Left forelimb (tissue), 1 donor: ENCODE measurements at places on chromosomes 12 and 14.

DNA sequence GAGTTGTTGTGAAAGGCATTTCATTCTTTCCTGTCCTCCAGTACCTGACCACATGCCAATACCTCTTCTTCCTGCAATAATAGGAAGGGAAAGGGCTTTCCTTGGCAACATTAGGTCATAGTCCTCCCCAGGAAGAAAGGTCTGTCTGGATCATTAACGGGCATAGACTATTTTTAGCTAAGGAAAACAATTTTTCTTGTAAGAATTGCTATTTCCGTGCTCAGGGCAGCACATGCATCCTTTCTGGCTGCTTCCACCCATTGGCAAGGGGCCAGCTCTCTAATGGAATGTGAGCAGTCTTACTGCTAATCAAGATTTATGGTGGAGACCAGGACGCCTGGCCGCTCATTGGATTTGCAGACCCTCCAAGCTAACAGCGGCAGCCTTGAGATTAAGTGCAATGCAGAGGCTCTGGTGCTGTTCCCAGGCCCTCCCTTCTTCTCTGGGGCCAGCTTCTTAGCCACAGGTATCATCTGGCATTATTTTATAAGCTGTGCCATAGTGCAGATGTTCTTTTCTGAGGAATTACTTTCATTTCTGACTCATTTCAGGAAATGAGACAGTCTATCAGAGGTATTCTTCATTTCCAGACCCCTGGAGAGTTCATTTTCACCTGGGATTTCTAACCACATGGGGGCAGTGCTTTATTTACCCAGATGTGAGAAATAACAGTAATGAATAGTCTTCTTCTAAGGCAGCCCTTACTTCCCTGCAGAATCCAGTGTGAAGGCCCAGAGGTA lies 52.9 kb downstream of the ANO6 start:
- DNase-seq, result peak; percentile 73

DNA sequence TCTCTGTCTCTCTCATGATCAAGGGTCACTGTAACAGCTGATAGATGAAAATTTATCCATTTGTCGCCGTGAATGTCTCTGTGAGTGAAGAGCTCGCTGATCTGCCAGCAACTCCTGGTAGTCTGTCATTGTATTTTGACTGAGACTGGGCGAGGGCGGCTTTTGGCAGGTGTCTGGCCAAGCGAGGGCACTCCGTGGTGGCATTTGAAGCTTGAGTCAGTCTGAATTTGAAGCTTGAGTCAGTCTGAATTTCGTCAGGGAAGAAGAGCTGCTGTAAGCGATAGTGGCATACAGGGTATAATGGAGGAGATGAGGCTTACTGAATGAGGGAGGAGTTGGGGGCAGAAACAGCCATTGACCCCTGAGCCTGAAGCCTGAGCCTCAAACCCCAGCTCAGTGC lies 56.8 kb upstream of the FAM181A start:
- no peak for DNase-seq

- no peak for DNase-seq
Measured at GRCh38 chr12:68579254-68579653, 31.4 kb upstream of the RAP1B start.

DNA sequence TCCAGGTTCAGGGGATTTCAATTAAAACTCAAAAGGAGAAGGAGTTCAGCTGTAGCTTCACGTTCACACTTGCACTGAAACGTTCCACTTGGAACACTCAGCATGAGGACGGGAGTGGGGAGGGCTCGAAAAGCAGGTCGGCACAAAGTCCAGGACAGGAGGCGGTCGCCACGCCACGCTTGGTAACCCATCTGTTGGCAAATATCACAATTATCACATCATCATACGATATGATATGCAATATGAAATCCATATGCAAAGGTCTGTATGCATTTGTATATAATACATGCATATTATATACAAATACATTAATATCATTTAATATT lies 17.2 kb downstream of the ADGRD1 start:
- no peak for DNase-seq

DNA sequence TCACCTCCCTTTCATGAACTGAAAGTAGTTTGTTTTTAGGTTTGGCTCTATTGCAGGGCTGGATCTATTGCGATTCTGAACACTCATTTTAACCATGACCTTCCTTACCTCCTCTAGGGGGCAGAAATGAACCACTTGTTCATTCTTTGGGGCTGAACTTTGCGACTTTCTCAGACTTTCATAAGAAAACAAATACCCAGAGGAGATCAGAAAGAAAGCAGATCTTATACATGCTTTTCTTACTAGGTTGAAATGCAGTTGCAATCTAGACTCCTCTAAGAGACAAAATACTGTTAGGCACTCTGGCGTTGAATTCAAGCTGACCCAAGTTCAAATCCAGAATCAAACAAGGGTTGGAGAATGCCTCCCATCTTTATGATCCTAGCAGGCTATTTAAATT lies 32.6 kb upstream of the PLEKHG3 start:
- DNase-seq, result no peak

GRCh38 chr12:12449533-12450025 lies 92.7 kb downstream of the BORCS5 start:
- DNase-seq, result no peak

DNA sequence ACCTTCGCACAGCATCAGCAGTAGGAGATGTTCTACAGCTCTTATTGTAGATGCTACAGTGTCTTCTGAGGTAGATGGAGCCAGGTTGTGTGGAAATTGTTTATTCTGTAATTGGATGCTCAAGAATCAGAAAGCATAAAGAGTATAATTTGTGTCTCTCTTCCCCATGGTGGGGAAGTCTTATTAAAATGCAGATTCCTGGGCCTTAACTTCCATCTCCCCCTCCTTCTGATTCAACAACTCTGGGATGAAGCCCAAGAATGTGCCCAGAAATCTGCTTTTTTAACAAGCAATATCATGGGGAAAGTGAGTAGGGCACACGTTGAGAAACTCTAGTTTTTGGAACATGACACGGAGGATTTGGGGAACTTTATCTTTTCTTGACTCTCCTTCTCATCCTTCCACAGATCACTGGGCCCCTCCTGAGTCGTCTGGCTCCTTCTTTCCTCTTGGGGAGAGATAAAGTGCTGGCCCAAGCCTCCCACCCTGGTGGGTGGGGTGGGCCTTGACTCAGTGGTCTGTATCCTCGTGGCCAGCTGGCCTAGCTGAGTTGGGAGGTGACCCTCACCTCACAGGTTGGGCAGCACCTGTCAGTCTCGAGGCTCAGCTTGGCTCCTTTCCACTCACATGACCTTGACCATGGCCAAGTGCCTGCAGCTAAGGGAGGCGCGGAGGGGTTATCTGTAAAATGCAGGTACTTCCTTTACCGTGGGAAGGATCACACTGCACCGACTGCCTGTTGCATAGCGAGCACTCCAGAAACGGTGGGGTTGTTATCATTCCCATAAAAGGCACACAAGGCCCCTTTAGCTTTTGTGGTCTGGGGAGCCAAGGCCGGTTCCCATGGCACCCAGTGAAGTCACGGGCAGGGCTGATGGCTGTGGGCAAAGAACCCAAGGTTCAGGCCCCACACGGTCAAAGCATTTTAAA lies 141.9 kb downstream of the CHST11 start:
- no peak for DNase-seq

DNA sequence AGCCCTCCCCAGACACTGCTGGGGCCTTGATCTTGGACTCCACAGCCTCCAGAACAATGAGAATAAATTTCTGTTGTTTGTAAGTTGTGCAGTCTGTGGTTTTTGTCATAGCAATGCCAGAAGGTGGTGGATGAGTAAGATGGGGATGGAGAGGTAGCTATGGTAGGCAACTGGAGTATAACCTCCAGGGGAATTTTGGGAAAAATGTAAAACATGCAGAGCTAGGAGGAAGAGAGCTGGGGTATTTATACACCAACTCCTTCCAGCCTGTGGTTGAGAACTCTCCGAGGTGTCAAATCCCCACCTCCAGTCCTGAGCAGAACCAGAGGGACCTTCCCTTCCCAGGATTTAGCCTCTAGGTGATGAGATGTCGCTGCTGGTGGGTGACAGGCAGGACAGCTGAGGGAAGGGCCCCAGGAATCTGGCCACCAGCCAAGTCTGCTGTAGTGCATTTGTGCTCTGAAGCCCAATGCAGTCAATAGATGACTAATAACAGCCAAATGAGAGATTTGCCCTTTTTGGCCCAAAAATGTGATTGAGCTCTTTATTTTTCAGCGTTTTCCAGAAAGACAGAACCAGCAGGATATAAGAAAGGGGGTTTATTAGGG lies 19.1 kb upstream of the CEP170B start:
- no peak for DNase-seq

DNA sequence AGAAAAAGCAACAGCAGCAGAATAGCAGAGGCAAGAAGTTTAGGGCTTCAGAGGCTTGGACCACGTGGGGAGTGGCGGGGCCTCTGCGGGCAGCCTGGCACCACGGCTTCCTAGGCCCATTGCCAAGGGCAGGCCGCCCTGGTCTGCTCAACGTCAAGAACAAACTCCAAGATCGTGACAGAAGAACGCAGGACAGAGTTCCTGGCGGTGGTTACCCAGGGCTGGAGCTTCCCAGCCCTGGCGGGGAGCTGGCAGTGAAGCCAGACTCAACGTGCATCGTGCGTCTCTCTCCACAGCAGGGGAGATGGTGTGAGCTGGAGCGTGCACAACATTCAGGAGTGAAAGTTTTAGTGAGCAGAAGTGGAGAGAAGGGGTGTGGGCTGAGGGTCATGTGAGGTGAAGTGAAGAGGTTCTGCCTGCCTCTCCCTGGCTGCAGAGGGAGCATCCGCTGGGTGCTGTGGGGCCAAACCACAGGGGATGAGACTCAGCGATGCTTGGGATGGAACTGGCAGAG lies 13.9 kb upstream of the CACNA2D4 start:
- DNase-seq, result peak; percentile 60

- DNase-seq, result no peak
Measured at GRCh38 chr14:99143126-99143525, 128.9 kb downstream of the BCL11B start.

DNA sequence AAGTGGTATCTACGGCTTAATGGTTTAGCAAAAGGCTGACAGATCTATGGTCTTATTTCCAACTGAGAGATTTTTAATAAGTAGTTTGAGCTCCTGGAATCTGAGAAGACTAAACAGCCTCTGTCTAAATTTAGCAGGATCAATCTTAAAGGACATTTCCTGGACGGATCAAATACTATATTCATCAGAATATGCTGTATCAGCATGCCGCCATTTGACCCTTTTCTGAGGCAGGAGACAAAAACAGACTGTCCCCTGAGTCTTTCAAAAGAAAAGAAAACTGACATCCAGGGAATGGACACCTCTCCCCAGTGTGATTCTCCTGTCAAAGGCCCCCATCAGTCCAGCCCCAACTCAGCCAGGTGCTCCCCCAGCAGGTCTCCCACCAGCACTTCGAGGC lies 443.7 kb downstream of the GXYLT1 start:
- DNase-seq, result no peak

DNA sequence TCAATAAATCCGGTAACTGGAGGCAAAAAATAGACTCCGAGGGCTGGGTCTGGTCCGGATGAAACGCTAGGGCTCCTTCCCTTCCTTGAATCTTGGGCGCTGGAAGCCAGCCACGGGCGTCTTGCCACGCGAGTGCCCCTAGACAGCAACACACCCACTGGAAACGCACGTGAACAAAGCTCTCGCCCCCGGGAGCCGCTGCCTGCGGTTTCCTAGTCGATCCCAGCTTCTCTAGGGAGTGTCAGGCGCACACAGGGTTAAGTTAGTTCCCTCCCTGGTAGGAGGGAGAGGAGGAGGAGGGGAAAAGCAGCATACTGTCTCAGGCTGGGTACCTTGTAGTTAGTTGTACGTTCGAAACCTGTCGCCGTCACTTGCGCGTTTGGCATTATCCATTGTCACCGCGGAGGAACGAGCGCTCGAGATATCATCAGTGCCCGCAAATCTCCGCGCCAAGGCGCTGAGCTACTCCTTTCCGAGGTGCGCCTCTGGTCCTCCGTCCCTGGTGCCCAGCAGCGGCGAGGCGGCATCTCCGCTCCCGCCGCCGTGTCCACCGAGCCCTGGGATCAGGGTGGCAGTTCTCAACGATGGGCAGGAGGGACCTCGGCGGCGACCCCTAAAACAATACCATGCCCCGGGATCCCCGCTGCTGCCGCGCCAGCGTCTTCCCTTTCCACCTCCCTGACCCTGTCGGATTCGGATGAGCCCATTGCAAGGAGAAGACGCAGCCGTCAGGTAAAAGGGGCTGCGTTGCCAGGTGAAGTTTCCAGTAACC lies at the start of gene FLRT2:
Gene FLRT2 (plus strand): TSS at position 342 of the 772 bp plus-strand sequence. CDS start 91,371 bp downstream, outside the sequence.
- peak; percentile 84 for DNase-seq
